NCI-H774 (cell line): ENCODE measurements at places on chromosomes 1 and 21.

GRCh38 chr1:5994713-5995621, 2.7 kb upstream of the NPHP4 start:
- no peak for DNase-seq

DNA sequence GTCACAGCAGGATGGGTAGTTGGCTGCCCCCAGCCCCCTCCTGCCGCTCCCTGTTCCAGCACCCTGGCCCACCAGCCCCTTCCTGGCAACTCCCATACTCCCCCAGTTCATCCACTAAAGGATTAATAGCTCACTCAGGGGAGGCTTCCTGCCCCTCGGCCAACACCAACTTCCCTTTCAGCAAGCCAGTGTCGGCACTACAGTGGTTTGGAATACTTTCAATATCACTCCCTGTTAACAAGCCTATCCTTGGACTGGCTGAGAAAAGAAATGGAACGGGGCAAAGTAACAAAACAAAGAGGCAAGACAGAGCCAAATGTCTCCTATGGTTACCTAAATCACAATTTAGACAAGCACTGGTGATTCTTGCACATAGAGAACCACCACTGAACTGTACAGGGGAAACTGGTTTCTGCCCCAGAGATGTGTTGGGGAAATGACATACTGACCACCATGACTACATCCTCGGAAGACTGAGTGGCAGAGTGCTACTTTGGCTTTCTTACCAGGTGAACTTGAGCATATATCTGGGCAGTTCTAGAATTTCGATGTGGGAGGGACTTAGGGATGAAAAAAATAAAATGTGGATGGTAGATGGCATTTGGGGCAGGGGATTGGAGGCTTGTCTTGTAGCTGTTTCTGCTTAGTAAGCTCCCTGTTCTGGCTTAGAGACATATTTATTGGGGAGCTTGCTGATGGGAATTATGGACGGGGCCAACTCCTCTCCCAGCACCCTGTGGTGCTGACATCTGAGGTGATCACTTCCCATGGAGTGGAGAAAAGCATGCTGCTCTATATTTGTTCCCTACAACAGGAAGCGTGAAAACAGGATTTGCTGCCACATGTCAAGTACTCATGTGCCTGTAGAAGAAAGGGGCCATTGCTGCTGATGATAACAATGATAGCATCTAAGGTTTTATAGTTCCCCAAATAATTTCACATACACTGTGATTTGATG, 7.1 kb upstream of the CAPN2 start:
- no peak for DNase-seq

- DNase-seq = no peak
These were observed 15.2 kb downstream of the ADCY10 start for GRCh38 chr1:167898578-167899222.

GRCh38 chr1:64956010-64956640, 10.2 kb downstream of the JAK1 start:
- DNase-seq = no peak

DNA sequence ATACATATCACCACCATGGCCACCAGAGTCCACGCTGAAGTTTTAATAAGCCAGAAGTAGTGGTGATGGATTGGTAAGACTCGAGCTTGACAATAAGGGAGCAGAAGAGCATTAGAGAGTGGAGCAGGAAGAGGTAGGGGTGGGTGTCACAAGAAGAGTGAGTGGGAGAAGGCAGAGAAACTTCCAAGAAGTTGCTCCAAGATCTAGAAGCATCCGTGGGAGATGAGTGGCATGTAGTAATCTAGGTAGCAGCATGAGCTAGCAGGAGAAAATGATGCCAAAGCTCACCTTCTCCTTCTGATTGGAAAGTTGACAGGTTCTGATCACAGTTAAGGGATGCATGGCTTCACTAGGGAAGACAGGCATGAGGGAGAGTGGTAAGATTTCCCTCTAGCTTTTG, 49.2 kb downstream of the PLXNA2 start:
- no peak for DNase-seq

DNA sequence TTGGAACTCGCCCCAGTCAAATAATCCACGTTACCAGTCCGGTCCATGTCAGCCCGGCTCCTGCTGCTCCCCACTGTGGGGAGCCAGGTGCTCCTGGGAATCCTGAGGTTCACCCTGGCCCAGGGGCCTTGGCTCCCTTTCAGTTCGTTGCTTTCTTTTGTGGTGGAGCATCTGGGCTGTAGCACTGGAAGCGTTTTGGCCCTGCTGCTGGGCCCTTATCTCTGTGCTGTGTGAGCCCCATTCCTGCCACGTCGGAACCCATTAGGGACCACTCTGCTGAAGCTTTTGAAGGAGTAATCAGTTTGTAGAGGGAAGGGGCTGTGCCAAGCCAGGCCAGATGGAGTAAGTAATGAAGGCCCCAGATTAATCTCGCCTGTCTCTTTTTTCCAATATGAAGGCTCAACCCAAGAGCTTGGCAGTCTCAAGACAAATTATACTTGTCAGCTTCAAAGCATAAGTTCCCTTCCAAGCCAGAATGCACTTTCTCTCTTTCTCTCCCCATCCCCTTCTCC, 82.3 kb downstream of the PGM1 start:
- no peak for DNase-seq

DNA sequence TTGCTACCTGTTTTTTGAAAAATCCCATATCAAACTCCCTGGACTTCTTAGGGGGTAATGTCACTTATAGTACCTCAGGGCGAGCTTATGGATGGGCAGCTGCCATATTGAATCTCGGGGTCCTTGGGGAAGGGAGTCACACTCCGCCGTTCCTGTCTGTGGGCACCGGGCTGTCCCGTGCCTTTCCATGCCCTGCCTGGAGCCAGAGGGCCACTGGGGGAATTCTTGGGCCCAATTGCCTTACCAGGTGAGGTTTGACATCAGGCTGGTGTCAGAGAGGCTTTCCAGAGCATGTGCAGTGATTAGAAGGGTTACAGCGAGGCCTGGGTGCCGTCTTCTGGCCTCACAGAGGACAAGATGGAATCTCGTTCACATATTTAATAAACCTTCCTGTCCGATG, 28.8 kb downstream of the QSOX1 start:
- no peak for DNase-seq

DNA sequence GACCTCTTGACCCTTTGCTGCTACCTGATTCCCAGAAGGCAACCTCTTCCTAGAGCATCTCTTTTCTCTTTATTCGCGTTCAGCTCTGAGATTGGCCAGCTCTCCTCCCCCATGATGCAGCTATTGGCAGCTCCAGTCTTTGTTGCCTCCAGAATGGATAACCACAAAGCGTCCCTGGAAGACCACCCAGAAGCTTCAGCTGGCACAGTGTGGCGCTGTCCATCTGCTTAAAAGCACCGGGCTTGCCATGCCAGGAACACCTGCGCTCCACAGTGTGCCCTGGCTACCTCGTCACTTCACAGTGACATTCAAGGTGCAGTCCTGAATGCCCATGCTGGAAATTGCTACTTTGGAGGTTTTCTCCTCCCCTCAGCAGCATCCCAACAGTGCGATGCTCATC, 353.9 kb downstream of the LMO4 start:
- no peak for DNase-seq

- no peak for DNase-seq
These were observed 299.7 kb upstream of the PRMT6 start for GRCh38 chr1:106756752-106757151.

DNA sequence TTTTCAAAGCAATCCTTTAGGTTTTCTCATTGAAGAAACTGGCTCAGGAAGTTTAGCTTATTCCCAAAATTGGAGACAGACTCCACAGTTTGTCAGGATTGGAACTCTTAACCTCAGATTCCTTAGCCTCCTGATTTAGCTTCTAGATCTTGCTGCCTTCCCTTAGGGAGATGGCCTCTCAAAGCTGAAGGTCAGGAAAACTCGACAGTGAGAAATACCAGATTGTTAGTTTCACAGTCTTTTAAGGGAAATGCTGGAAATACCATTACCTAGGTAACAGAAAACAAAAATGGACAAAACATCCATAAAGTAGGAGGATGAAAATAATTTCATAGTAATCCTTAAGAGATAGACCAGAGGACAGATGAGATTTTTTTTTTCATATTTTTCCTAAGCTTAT, 7.8 kb downstream of the RASAL2 start:
- no peak for DNase-seq

DNA sequence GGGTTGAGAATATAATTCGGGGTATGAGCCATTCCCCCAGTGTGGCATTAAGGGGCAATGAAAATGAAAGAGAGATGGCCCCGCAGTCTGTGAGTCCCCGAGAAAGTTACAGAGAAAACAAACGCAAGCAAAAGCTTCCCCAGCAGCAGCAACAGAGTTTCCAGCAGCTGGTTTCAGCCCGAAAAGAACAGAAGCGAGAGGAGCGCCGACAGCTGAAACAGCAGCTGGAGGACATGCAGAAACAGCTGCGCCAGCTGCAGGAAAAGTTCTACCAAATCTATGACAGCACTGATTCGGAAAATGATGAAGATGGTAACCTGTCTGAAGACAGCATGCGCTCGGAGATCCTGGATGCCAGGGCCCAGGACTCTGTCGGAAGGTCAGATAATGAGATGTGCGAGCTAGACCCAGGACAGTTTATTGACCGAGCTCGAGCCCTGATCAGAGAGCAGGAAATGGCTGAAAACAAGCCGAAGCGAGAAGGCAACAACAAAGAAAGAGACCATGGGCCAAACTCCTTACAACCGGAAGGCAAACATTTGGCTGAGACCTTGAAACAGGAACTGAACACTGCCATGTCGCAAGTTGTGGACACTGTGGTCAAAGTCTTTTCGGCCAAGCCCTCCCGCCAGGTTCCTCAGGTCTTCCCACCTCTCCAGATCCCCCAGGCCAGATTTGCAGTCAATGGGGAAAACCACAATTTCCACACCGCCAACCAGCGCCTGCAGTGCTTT, 9.4 kb downstream of the PROX1 start:
- DNase-seq = no peak

- no peak for DNase-seq
These were observed 719 bp downstream of the S100A14 start for GRCh38 chr1:153615406-153615805.

DNA sequence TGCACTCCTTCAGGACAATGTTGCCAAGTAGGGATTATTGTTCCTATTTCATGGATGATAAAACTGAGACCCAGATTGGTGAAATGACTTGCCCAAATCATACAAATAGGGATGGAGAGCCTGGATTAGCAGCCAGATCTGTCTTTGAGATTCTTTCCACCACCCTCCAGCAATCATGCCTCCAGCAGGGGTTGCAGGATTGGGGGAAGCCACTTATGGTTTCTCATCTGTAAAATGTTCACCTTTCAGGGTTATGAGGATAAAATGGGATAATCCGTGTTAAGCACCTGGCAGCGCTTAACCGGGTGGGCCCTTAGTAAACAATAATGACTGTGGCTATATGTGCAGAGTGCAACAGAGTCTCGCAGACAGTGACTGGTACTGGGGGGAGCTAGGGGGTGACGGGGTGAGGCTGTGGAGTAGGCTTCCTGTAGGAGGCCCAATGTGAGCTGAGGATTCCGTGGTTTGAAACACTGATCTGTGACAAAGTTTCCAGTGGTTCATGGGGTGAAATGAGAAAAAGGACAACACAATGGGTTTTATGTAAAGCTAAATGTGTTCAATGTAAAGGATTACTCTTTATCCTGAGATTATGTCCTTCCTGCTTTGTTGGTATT, 33.7 kb upstream of the FOXO6 start:
- DNase-seq = no peak

DNA sequence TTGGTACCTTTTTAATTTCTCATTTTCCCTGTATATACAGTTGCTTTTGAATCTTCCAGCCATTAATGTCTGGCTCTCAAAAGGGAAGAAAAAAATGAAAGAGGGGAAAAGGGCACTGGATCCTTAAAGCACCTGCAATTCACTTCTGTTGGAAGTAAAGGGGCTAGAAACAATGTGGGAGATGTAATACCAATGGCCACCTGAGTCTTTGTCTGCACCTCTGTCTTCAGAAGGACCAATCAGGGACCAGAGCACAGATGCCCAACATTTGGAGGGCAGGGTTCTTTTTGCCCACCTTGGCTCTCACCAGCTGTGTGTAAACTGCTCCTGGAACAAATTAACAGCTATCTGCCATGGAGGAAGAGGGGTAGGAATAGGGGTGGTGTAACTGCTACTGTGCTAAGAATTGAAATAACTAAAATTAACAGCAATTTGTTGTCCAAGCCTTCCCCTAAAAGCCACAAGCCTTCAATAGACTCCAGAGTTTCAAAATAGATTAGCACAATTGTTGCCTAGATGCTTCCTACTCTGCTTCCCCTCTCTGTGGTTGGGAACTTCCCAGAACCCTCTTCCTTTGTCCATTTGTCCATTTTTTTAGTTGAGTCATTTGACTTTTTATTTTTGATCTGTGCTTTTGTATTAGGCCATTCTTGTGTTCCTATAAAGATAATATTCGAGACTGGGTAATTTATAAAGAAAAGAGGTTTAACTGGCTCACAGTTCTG, 11.5 kb upstream of the LRRC8B start:
- DNase-seq = no peak

- no peak for DNase-seq
These were observed 1.3 kb downstream of the DYRK1A start for GRCh38 chr21:37367703-37368540.
